Right lung (tissue), 10 donors: ENCODE measurements at places on chromosomes 11 and 22. TPM values are rescaled to one million over a fixed set of nuclear protein-coding genes. Genes with fewer than 3 reads are reported as not detected.

GRIK4 gene
- 6.3 TPM for polyA plus RNA-seq

OR4A16 gene
- not detected for polyA plus RNA-seq

GRCh38 chr22:33227791-33228190 is 169.6 kb upstream of the SYN3 start:
- DNase-seq, result no peak

DNA sequence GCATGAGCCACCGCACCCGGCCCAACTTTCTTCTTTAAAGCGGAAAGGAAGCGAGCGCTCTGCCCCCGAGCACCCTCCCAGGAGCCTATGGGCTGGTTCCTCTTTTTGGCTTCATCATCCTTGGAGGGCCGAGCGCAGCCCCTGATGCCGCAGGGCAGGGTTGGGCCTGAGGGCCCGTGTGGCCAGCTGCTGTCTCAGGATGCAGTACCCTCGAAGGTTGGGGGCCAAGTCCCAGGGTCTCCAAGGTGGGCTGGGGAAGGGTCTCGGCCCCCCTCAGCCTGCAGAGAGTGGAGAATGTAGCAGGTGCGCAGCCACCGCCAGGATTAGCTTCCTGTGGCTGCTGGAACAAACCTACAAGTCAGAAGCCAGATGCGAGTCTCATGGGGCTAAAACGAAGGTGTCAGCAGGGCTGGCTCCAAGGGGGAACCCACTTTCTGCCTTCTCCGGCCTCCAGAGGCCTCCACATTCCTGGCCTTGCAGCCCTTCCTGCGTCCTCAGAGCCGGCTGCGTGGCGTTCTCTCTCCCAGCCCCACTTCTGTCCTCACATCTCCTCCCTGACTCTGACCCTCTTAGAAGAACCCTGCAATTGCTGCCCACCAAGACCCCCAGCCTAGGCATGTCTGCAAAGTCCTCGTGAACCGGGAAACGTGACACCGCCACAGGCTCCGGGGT is 2.9 kb downstream of the PANX2 start:
- DNase-seq, result no peak

OR52I1 gene
- 0.10 TPM for polyA plus RNA-seq

- no peak for DNase-seq
Measured at GRCh38 chr11:19813158-19813879, 100.7 kb downstream of the NAV2 start.

OR51B5 gene
- polyA plus RNA-seq, result 0.42 TPM

- DNase-seq, result no peak
Measured at GRCh38 chr11:26073646-26074045, 258.3 kb upstream of the ANO3 start.

OR8B12 gene
- not detected for polyA plus RNA-seq

- DNase-seq, result no peak
Measured at GRCh38 chr11:72233773-72234513, 9.4 kb downstream of the INPPL1 start.
